ENCODE measurements at places on chromosomes 11 and 22.

- no peak for DNase-seq
These were observed 4.1 kb upstream of the CHRM1 start for GRCh38 chr11:62925308-62925707.

- no peak for DNase-seq
These were observed 13.1 kb downstream of the USP2 start for GRCh38 chr11:119368121-119369034.

GRCh38 chr11:18105802-18106574 is at the start of gene SAAL1:
Gene SAAL1, minus strand, starts transcription at chr11:18106082. Its CDS starts 41 bp downstream, at chr11:18106041.
- peak; percentile 66 for DNase-seq

DNA sequence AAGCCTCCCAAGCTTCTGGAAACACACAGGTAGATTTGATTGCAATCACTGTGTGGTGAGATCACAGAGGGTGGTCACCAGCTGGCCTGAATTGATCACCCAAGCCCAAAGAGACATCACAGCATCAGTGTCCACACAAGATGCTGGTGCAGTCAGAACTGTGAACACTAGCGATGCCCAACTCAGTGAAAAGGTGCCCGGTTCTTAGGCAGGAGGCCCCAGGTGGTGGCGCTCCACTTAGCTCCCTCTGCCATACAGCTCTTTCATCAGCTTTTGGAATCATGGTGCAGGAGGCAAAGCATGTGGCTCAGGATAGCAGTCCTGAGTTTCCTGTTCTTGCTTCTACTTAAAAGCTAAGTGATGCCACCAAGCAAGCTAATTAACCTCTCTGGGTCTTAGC is 11.1 kb downstream of the DGCR2 start:
- no peak for DNase-seq

- no peak for DNase-seq
These were observed 93.8 kb upstream of the LMO1 start for GRCh38 chr11:8357505-8357888.

All from anterior cingulate cortex (tissue), 58 donors.